ENCODE measurements at places on chromosomes 11 and 22.

- DNase-seq: no peak
Measured at GRCh38 chr11:45056529-45056928, 89.9 kb upstream of the PRDM11 start.

DNA sequence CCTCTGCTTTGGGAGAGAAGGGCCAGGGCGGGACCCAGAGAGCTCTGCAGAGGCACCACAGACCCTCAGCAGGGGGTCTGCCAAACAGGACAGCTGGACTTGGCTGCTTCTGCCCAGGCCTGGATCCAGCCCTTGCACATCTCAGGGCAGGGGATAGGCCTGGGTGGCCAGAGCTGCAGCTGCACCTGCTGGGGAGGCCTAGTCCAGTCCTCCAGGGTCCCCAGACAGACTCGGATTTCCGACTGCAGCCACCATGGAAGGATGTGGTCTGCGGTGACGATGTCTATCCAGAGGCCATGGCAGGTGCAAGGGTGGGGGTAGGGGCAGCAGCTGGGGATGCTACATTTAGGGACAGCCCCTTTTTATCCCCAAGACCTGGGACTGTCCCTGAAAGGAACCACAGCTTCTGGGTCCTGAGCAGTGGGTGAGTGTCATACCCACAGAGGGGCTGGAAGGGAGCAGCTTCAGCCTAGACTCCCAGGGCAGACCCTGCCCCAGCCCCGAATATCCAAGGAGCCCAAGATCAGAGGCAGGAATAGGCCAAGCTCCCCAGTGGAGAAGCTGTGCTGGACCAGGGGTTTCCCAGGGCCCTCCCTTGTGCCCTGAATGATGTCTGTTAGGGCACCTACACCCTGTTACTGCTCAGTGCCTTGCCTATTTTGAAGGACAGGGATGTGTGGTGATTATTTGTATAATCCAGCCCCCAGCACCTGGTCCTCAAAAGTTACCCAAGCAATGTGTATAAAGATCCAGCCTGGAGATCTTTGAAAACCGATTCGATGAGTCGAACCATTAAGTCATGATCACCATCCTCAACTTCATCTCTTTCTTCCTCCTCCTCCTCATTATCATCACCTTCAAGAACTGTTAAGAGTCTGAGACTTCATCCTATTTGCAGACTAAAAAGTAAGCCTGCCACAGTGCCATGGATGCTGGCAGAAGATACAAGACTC, 2.5 kb upstream of the IGLL5 start:
- DNase-seq: peak; percentile 73

GRCh38 chr22:19892257-19892879, 37.7 kb upstream of the GNB1L start:
- peak; percentile 49 for DNase-seq

DNA sequence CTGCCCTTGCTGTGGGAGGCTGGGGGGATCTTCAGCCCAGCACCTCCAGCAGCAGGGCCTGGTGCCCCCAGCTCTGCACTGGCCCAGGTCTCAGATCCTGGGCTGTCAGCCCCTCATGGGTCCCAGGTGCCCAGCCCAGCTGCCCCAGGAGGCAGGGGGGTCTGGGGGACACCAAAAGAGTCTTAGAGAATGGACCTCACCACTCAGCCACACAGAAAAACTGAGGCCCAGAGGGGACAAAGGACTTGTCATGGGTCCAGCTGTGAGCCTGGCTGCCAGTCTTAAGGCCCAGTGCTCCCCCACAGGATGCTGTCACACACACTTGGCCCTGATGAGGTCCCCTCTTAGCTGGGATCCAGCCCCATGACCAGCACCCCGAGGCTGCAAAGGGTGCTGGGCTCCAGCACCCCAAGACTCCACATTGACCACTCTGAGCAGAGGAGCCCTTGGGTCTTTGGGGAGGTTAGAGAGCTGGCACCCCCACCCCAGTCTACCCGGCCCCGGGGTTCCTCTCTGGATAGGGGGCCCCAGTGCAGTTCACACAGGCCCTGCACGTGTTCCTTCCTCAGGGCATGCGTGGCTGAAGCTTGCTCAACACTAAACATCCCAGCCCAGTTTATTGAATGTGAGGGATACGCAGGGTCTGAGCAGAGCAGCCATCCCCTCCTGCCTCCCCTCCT, 54.4 kb downstream of the IGLL5 start:
- peak; percentile 15 for DNase-seq

DNA sequence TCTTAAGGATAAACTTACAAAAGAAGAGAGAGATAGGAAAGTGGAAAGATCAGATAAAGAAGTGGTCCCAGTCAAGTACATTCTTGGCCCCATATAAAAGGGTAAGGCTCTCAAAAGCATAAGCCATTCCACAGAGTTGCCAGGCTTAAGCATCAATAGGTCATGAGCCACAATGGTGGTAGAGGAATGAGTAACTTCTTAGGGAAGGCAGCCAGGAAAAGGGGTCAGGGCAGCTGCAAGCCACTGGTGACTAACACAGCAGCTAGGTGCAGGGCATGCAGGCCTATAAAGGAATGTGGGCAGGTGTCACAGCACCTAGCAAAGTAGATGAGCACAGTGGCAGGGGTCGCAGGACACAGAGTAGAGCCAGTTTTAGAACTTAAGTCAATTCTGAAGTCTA, 302.6 kb upstream of the FAT3 start:
- DNase-seq: no peak

- DNase-seq: peak; percentile 84
Measured at GRCh38 chr11:64246871-64247728, at the start of gene PPP1R14B. Gene PPP1R14B (minus strand): TSS chr11:64246943. CDS start chr11:64246673, 270 bp downstream.

DNA sequence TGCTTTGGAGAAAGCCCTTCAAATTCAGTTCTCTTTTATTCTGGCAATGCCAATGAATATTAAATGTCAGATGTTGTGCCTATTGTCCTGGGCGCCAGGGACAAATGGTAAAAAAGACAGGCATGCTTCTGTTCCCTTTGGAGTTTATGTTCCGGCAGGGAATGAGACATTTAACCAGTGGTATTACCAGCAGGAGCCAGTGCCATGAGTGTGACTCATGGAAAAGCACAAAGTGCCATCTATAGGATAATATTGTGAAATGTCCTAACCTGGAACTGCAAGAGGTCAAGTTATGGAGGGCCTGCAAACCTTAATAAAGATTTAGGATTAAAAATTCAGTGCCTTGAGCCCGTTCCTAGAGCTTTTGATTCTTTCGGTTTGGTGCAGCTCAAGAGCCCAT, 39.5 kb downstream of the REXO2 start:
- DNase-seq: no peak

DNA sequence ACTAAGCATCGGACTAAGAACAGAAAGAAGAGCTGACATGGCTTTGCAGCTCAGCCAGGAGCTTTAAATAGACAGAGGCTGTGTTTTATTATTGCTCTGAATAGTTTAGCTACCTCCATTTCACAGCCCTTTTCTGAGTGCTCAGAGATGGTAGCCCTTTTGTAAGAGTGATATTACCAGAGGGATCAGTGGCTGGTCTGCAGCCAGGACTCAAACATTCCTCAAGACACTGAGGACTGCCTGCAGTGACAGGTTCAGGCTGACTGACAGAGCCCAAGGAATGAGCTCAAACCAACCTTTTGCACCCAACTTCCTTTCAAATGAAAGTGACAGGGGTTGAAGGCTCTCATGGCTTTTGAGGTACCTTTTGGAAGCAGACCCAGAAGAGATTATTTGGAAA, 189.0 kb downstream of the DDX10 start:
- peak; percentile 17 for DNase-seq

DNA sequence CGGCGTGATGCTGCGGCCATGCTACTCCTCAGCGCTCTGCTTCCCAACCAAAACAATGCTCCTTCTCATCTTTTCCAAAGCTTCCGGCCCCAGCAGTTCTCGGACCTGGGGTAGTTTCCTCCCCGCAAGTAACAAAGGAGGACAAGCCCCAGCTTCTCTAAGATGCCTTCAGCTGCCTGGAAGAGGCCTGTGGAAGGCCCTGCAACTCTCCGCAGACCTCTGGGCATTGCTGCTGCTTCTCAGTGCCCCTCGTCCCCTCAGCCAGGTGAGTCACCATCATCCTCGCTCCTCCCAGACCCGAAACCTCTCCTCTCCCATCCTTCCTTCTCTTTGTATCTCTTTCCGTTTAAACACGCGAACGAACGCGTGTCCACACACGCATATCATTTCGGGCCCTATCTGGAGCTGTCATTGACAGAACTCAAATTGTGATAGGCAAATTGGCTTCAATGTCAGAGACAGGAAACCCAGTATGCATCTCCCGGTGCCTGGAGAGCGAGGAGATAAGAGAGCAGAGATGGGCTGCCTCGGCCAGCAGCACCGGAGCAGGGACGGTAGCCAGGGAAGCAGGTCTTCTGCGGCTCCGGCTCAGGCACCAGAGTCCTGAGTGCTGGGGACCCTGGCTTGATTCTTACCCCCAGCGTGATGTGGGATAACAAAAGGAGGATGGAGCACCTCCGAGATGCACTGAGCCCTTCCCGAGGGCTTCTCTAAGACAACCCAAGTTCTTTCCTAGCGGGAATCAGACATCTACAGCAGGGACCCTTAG, 22.0 kb upstream of the JAM3 start:
- no peak for DNase-seq

- DNase-seq: no peak
Measured at GRCh38 chr22:39915295-39915726, 14.4 kb downstream of the GRAP2 start.

DNA sequence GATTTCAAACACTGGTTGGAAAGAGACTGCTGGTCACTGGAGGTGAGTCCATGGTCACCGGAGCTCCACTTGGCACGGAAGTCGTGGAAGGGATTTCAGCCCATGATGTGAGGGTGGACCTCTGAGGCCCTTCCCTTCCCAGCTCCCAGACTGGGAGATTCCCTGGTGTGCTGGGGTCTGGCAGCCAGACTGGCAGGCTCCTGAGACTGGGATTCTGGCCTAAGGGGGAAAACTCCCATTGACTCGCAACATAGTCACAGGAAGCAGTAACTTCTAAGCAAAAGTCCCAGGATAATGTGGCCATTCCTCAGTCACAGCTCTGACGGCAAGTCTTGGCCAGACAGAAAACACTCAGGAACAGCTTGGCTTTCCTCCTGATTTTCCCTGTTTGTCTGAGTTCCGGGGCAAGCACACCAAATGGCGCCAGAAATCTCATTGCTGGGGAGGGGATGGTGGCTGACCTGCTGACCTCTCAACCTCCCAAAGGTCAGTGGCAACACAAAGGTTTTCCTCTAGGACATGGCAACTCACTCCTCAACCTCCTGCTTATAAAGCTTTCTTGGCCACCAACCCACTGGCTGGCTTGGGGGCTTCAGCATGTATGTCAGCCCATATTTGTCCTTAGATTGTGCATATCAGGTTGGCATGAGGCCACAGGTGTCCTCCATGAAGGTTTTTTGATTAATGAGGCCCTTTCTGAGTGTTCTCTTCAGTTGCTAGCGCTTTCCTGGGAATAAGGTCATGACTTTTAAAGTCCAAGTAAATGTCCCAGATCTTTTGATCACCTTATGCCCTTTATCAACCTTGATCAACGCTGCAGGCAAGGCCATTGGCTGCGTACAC, 99.5 kb downstream of the CCDC81 start:
- DNase-seq: no peak

DNA sequence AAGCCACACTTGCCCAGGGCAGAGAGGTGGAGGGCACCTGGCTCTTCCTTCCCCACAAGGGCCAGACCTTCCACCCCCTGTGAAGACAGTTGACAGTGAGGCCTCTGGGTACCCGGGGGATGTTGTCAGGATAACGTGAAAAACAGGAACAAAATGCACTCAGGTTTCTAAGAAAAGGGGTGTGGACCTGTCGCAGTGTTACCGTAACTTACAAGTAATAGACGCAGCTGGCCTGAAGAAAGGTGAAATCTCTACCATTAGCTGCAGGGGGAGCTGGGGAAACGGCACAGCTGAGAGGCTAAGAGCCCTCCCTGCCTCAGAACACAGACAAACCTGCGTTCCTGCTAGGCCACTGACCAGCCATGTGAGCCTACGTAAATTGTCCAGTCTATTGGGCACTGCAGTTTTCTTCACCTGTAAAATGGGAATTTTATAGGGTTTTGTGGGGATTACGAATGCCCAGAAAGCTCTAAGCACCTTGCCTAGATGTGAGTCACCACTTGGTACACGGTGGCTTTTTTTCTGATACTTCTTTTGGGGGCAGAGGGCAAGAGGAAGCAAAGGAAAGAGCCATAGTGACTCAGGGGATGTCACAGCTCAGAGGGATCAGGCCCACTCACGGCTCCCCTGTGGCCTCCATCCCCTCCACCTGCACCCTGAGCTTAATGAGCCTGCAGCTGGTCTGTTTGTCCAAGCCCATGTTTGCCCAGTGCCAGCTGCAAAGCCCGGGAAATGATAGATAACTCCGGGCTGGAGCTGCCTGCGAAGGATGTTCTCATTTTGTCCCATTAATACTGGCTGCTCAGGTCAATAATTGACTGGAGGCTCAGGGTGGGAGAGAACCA, 18.4 kb upstream of the CABP7 start:
- peak; percentile 50 for DNase-seq

- DNase-seq: no peak
Measured at GRCh38 chr11:128180441-128181087, 406.8 kb downstream of the ETS1 start.

DNA sequence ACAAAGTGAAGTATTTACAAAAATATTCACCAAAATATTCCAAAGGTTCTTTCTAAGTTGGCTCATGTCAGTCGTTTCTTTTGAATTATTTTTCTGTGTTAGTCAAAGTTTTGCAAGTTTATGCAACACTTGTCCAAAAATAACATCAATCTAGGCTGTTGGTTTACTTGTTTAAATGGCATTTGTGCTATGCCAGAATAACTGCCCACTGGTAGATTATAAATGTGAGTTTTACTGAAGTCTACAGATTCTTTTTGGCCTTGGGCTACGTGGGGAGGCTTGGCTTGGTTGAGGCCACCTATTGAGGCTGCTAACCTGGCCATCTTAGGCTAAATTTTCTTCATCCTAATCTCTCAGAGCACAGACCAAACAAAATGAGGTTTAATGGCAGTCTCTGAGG, 1091.9 kb upstream of the RAG2 start:
- no peak for DNase-seq

GRCh38 chr11:12206529-12206928, 96.1 kb downstream of the MICAL2 start:
- DNase-seq: no peak

DNA sequence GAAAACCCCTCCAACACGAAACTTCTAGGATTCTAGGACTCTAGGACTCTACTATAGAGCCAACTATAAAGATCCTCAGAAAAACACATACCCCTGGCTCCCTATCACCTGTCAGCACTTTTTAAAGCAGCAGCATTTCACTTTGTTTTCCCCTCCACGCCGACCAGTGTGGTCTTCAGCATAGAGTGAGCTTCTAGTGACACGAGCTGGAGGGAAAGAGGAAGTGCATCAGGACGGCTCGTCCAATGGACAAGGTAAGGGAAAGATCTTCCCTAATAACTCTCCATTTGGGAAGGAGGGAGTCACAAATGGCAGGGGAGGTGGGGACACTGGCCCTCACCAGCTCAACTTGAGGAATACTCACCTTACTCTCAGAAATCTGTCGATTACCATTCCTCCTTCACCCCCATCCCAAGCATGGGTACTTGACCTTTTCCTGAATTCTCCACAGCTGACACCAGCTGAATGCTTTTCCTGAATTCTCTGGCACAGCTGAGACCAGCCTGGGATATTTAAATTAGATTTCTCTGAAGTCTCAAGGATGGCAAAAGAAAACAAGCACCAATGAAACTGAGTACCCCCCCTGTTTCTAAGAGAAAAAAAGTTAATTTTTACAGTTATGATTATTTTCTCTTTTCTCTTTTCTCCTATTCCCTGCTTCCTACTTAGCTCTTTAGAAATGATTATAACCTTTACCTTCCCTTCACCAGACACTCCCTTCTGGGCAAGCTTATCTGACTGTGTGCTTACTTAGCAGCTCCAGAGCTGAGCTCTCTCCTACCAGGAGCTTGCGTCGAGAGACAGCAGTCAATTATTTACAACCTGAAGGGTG, 33.3 kb upstream of the NNMT start:
- DNase-seq: peak; percentile 24

- DNase-seq: peak; percentile 20
Measured at GRCh38 chr11:122852074-122852795, 13.9 kb downstream of the CRTAM start.

All from activated CD4-positive, alpha-beta memory T cell treated with anti-CD3 and anti-CD28 coated beads, Interleukin-2, amount 10 ng/mL, durations not matched to agents 7 days and 5 days (primary cell).